ENCODE measurements at places on chromosomes 4 and X.

- DNase-seq: no peak
Observed at GRCh38 chrX:55007656-55008055, 7.5 kb downstream of the APEX2 start.

DNA sequence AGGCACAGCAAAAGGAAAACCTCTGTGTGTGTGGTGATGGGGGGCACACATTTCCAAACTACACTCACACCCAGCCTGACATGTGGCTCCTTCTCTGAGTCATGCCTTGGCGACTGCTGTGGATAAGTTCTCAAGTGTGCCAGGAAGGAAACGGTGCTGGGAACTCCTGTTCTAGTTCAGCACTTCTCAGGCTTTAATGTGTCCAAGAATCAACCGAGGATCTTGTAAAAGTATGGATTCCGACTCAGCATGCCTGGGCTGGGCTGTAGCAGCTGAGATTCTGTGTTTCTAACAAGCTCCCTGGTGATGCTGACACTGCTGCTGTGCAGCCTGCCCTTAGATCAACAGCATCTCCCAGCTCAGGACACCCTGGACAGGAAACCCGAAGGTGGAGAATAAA lies 20.2 kb downstream of the CLNK start:
- DNase-seq: no peak

- DNase-seq: no peak
Observed at GRCh38 chr4:8528713-8529112, 51.5 kb upstream of the GPR78 start.

DNA sequence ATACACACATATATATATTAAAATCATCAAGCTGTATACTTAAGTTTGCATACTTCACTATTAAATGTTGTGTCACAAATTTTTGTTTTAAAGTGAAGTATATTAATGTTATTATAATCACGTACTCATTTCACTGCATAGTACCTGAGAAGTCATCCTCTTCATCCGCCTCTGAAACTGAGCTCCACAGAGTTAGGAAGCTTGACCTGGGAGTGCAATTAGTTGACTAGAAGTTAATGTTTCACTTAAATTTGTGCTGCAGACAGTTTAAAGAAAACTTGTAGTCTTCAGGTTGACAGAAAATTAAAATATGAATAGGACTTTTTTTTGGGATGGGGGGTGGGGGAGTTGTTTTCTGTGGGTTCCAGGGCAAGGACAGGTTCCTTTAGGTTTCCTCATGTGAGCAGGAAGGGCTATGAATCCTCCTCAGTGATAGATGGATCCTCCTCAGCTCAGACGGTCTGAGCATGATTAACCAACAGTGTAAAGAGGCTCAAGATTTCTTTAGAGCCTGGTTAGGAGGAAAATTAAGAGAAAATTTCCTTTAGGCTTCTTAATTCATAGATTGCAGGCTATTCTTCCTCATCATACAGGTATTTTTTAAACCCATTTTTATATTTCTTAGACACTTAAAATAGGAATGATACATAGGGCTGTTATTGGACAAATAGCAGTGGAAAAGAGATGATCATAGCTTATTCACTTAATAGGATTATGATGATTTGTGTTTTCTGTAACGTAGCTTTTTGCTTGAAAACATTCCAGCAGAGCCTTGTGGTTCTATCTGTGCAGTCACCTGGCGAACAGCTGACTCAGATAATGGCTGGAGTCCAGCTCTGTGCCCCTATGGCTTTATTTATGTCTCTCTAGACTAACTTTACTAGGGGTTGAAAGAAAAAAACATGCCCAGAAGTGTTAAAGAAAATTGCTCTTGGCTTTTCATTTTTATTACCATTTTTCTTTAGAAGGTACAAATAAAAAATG lies 102.7 kb downstream of the SLC4A4 start:
- no peak for DNase-seq

DNA sequence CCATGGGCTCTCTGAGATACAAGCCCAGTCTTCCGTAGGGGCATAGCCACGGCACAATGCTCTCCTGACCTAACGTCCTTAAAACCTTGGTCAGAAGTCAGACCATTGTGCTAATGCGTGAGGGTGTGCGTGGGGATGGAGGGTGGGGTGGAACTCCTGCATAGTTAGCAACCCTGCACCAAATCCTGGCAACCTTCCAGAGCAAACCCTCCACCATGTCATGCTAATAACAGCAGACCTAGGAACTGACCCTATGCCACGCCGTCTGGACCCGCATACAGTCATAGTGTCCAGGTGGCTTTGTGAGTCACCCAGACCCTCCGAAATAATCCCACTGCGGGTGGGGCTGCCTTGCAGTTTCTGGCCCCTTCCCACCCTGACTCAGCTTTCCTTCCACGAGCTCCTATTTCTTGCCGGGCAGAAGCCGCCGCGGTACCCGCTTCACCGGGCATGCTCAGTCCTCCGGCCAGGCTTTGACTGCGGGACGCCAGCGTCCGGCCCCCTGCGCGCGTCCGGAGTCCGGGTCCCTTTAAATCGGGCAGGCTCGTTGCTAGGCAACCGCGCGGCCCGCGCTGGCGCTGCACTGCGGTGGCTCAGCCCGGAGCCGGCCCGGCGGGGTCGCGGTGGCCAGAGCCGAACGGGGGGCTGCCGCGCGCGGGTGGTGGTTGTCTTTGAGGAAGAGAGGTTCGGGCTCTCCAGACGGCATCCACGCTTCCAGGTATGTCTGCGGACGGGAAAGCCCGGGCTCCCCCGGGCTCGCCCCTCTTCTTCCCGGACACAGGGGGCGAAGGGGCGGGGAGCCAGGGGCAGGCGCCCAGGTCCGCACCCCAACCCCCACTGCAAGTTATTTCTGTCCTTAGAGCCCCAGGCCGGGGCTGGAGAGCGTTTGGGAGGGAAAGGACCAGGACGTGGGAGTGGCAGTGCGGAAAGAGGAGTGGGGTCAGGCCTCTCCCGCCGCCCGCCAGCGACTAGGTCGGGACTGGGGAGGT lies at the start of gene CCDC160:
TSS of gene CCDC160 (plus strand) at position 557 of the 989 bp plus-strand sequence. CDS start 7,619 bp downstream, outside the sequence.
- no peak for DNase-seq

- no peak for DNase-seq
Observed at GRCh38 chr4:82865592-82865991, 25.4 kb downstream of the SEC31A start.

DNA sequence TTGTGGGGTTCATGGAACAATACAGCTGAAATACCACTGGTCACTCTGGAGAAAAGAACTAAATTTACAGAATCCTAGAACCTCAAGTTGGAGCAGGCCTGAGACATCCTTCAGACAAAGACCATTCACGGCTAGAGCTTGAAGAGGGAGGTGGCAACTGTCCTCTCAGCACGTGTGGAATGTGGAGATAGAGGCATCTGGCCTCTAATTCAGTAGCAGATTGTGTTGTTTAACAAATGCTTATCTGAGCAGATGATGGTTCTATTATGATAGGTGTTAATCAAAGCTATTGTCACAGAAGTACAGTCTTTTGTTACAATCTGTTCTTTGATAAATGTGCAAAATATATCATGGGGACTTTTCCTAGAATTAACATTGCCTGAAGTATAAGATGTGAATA lies 121.7 kb upstream of the KCNIP4 start:
- no peak for DNase-seq

DNA sequence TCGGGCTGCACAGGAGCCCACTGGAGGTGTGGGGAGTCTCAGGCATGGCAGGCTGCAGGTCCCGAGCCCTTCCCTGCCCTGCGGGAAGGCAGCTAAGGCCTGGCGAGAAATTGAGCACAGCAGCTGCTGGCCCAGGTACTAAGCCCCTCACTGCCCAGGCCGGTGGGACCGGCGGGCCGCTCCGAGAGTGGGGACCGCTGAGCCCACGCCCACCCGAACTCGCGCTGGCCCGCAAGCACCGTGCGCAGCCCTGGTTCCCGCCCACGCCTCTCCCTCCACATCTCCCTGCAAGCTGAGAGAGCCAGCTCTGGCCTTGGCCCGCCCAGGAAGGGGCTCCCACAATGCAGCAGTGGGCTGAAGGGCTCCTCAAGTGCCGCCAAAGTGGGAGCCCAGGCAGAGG lies 82.0 kb upstream of the NEIL3 start:
- no peak for DNase-seq

DNA sequence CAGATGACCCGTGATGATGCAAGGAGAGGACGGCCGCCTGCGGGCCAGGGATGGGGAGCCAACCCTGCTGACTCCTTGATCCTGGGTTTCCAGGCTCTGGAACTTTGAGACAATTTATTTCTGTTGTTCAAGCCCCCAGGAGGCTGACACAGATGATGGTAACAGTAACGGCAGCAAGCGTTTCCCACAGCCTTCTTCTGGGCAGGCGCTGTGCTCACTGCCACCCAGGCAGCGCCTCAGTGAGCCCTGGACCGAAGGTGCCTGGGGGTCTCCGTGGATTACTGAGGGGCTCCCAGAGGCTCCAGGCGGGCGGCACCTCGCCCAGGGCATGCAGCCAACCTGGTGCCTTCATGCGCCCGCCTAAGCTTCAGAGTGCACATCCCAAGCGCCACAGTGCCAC lies 103.9 kb upstream of the AFAP1 start:
- no peak for DNase-seq

DNA sequence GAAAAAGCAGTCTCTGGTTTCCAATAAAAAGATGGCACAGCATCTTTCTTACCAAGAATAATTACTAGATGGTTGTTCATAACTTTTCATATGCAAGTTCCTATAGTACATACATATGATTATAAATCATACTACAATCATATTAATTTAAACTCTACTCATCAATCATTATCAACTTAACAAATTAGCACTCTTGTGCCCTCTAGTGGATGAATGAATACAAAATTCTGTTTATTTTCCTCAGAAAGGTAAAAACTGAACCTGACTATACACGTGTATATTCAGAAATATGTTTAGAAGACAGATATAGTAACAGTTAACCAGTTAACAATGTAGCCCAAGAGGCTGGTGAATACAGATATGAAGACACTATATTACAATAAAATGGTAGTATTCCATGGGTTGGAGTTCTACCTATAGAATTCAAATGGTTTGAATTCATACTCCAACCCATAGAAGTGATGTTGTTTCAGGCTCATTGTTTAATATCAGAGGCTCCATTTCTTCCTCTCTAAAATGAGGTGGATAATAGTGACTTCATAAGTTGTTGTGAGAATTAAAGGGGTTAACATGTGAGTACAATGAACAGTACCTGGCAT lies 100.0 kb downstream of the ADAMTS3 start:
- DNase-seq: no peak

GRCh38 chr4:157983300-157983699 lies 189.5 kb downstream of the GASK1B start:
- no peak for DNase-seq

DNA sequence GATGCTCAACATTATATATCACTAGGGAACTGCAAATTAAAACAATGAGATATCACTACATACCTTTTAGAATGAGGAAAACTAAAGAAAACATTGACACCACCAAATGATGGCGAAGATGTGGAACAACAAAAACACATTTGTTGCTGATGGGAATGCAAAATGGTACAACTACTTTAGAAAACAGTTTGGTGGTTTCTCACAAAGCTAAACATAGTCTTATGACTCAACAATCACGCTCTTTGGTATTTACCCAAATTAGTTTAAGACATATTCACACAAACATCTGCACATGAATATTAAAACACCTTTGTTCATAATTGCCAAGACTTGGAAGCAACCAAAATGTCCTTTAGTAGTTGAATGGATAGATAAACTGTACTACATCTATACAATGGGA lies 53.2 kb downstream of the USO1 start:
- no peak for DNase-seq

- no peak for DNase-seq
Observed at GRCh38 chr4:83890816-83891215, 354.9 kb downstream of the GPAT3 start.

All from stimulated activated CD4-positive, alpha-beta T cell treated with anti-CD3 and anti-CD28 coated beads, TNF-alpha, amount 100 ng/mL, for 24 hours (primary cell).